Stimulated activated CD4-positive, alpha-beta T cell treated with anti-CD3 and anti-CD28 coated beads, Interleukin-15, amount 100 ng/mL, for 48 hours (primary cell): ENCODE measurements at places on chromosomes 3 and 15.
A peak's percentile ranks its signal among the peaks of the same experiment; 100 is the strongest.

DNA sequence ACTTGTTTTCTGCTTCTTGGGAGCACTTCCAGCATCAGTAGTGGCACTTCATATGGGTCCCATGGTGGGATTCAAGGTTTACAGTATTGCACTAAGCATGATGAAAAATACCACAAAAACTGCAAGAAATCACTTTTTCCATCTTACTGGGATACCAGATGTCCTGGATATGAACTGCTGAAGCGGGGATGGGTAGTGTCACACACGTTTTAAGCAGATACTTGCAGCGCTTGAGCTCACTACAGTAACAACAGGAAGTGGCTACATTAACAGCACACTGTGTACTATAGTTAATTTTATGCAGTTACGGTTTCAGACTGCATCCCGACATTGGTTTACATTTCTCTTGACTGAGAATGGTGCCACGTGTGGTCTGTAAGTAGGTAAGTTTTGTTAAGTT lies 3.5 kb upstream of the ISG20 start:
- DNase-seq, result no peak

- peak; percentile 25 for DNase-seq
Measured at GRCh38 chr3:57596495-57597126, 533 bp downstream of the ARF4 start.

GRCh38 chr3:148790370-148790769 lies 37.2 kb upstream of the CPB1 start:
- no peak for DNase-seq

DNA sequence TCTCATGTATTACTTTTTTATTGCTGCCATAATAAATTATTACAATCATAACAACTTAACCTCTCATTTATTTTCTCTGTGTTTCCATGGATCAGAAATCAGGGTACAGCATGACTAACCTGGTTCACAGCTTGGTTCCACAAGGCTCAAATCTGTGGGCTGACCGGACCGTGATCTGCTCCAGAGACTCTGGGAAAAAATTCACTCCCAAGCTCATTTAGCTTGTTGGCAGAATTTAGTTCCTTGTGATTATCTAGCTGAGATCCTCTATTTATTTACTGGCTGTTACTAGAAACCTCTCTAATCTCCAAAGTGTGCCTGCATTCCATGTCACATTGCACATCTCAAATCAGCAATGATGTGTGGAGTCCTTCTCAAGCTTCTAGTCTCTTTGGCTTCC lies 386.6 kb downstream of the DIPK2A start:
- no peak for DNase-seq

DNA sequence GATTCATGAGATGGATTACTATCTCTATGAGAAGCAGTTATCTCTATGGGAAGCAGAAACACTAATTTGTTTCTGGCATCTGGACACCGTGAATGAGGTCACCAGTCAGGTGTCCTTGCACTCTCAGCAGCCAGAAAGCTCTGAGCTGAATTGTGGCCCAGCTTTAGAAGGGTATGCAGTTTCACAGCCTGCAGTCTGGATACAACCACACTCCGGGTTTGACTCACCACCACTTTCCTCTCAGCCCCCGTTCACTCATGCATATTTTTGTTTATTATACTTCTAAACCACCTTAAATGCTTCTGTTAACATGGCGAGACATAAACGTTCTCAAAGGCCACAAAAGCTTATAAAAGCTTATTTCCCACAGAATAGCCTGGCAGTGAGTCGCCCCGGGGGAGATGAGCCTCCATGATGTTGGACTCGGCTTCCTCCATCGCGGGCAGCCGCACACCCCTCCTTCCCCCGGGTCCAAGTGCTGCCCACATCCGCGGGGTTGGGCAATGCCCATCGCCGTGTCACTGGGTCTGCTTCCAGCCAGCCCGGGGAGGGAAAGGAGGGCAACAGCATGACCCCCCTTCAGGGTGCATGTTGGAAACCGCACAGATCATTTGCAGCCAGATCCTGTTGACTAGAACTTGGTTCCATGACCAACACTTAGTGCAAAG lies 16.8 kb upstream of the SLC41A3 start:
- DNase-seq, result no peak

GRCh38 chr15:99310745-99311144 lies 59.5 kb downstream of the LRRC28 start:
- DNase-seq, result no peak

DNA sequence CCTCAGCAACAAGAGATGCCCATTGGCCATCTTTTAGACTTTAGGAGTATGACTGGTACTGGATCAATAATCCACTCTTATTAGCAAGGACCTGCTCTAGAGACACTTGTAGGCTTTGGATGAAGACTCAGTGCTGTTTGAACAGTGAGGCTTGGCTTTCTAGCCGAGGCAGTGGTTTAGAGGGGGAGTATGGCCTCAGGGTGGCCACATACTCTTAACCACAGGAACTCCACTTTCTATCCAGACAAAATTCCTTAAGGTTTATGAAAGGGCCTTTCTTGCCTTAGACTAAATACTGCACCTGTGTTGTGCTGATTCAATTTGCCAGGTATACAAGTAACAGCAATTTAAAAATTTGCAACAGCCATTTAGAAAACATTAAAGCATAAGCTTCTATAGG lies 1046.3 kb downstream of the DIPK2A start:
- DNase-seq, result no peak

- DNase-seq, result no peak
Measured at GRCh38 chr3:73484656-73485248, 140.0 kb downstream of the PDZRN3 start.

- no peak for DNase-seq
Measured at GRCh38 chr15:70459312-70459711, 304.0 kb downstream of the UACA start.

DNA sequence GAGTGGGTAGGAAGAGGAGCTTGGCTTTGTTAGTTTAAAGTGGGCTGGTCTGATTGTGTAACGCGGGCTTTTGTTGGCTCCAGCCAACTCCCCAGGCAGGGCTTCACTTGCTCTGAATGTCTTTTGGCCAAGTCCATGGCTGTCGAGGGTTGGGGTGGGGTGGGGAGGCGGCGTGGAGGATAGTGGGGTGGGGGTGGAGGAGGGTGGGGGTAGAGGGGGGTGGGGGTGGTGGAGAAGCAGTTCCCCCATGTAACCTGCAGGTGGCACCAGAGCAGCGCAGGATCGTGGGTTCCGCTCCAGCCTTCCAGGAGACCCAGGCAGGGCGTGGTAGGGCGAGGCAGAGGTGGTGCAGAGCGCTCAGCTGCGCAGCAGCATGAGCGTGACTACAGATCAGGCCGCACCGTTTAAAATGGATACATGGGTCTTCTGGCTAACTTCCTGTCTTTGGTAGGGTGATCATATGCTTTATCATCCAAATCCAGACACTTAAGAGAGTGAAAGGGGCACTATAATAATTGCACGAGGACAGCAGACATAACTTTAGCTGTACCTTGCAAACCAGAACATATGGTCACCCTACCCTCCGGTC lies 28.3 kb downstream of the GOLGA6A start:
- DNase-seq, result peak; percentile 71

DNA sequence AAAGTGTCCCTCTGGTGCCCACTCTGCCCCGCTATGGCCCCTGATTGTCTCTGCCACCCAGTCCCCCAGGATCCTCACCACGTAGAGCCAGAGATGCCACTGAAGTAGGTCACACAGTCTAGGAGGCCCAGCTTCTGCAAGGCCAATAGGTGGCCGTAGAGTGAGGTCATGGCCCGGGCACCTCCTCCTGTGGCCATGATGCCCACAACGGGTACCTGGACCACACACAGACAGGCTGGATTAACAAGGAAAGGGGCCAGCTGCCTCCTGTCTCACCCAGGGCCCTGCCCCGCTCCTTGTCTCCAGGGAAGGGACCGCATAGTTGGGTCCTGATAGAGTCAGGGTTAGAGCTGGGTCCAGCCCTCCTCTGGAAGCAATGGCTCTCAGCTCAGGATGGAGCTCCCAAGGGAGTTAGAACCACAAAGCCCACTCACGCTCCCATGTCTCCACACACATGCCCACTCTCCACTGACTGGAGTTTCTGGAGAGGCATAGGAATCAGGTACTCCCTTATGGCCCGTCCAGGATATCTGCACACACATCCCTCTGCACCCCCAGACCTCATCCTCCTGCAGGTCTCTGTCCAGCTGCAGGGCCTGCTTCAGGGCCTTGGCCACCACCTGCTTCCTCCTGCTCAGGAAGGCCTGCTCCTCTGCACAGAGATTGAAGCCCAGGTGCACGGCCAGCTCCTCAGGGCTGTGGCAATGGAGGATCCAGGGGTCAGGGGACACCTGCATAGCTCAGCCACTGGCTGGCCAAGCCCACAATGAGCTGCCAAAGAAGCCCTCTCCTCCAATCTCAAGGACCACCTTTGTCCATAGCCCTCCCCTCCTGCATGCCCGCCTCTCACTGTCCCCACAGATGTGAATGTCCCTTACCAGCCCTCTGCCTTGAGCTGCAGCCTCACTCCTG lies 13.2 kb downstream of the PLA2G4D start:
- no peak for DNase-seq

DNA sequence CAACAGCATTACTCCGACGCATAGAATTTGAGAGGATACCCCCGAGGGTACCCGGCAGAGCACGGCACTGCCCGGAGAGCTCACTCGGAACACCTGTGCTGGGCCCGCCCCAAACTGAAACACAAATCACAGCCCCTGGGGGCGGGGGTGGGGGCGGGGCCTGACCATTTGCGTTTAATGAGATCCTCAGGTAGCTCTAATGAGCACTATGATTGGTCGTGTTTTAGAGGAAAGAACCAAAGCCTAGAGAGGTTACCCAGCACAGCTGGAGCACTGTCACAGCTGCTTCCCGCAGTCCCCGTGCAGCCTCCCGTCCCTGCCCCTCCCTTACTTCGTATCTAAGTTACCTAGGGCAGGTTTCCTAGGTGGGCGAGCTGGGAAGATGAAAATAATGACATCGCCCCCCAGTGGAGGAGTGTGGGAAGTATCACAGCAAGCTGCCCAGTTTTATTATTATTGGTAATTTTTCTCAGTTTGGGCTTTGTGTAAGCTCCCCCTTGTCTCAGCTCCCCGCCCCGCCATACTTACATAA lies 187.1 kb downstream of the PDE8A start:
- no peak for DNase-seq

DNA sequence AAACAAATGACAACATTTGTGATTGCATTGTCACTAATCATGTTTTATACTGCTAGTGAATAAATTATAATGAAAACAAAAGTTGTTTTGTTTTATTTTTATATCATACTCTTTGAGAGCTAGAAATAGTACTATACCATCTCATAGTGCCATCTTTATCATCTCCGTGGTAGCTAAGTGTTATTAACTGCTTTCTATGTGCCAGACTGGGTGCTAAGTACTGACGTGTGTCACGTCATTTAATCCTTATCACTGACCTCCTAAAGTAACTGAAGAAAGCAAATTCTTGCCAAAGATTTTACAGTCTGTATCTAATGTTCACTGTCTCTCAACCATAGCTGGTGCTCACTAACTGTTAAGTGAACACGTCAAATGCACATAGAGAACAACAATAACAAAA lies 99.5 kb upstream of the CNTN3 start:
- DNase-seq, result no peak
